Activated T-helper 1 cell treated with Interleukin-2 at 50 U/mL for 16 hours (primary cell): ENCODE measurements at places on chromosomes 12 and 14.

DNA sequence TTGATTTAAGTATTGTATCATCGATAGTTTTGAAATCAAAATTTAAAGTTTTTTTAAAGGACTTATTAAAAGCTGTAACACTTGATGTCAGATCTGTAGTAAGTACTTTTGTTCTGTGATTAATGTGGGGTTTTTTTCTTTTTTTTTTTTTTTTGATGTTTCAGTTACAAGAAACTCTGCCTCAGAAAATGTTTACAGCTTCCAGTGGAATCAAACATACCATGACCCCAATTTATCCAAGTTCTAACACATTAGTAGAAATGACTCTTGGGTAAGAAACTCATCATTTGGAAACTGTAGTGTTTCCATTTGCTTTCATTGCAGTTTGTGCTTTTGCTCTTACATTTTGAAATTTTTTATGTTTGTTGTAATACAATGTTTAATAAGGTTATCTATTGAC lies 45.6 kb downstream of the TBK1 start:
- DNase-seq, result no peak

DNA sequence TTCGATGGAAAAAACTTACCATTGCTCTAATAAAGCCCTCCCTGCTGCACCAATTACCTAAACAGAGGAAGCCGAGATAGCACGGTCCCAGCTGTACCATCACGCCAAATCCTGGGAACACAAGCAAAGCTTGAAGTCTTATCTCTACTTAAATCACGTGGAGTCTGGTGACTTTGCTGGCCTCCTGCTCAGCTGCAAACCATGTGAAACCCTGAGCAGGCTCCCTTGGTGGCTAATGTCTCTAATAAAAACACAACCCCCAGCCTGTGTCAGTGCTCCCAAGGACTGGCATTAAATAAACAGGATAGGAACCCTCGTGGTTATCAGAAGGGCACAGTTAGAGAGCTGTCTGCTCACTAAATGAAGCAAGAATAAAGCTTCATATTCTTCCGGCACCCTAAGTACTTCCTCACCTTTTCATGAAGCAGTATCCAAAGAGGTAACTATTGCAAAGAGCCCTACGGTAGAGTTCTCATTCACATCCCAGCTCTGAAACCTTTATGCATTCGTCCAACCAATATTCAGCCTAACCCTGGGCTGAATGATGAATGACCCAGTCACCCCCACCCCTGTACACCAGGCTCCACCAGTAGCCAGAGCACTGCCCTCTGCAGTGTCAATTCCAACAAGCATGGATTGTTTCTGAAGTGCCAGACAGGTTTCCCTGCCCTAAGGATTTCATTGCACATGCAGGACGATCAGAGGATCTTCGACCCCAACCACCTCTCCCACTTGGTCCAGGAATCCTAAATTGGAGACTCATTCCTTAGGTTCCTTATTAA lies 452.7 kb upstream of the TMPO start:
- DNase-seq, result no peak

- peak; percentile 18 for DNase-seq
These were observed 18.4 kb downstream of the OLR1 start for GRCh38 chr12:10153271-10154144.

DNA sequence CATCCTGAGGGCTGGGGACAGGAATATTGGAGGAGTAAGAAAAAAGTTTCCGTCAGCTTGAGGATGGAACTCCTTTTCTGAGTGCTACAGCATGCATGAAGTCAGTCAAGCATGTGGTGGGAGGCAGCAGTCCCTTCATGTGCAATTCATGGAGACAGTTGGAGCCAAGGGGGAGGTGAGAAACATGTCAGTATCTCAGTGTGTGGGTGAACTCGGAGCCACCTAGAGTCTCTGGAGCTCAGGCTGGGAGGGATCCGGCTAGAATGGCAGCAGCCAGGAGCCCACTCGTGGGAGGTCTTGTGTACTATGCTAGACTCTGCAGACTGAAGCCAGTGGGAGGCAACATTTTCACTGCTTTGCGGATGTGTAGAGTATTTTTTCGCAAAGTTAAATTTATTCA lies 60.3 kb downstream of the AVPR1A start:
- DNase-seq, result no peak

- DNase-seq, result no peak
These were observed 136.2 kb downstream of the NDUFA12 start for GRCh38 chr12:94867066-94867855.

GRCh38 chr14:22521449-22522239 lies 67.4 kb downstream of the DAD1 start:
- DNase-seq, result no peak

- no peak for DNase-seq
These were observed 296.1 kb upstream of the DIO2 start for GRCh38 chr14:80507292-80507869.

GRCh38 chr14:90839024-90839888 lies 23.0 kb upstream of the TTC7B start:
- DNase-seq, result no peak

DNA sequence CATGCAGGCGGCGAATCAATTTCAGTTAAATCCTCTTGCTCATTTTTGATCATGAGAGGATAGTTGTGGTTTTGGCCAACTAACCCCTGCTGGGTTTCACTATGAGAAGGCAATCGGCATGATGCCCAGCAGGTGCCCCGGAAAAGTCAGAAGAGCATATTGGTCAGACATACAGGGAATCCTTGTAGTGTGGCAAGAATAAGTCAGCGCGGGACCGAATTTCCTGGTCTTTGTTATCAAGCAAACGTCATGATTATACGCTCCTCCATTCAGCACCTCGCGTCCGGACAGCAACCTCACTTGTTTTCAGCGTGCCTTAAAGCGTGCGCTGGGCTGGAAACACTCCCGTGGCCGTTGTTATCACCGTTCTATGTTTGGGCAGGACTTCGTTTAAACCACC lies 1.8 kb downstream of the TBC1D30 start:
- no peak for DNase-seq

DNA sequence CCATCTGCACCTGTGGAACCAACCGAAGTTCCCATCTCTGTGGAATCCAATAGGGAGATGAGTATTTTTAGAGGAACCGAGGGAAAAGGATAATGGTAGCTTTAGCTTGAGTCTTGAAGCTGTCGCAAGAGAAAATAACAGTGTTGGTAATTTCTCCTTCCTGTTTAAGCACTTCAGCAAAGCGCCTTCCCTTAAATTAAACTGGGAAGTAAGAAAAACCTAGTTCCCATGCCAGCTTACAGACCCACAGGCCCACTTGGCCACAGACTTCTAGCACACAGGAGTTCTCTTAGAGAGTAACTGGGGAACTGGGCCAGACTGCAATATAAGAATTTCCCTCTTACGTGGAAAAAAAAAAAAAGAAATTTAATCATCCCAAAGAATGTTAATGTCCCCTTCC lies 223.8 kb downstream of the EFCAB11 start:
- DNase-seq, result no peak

DNA sequence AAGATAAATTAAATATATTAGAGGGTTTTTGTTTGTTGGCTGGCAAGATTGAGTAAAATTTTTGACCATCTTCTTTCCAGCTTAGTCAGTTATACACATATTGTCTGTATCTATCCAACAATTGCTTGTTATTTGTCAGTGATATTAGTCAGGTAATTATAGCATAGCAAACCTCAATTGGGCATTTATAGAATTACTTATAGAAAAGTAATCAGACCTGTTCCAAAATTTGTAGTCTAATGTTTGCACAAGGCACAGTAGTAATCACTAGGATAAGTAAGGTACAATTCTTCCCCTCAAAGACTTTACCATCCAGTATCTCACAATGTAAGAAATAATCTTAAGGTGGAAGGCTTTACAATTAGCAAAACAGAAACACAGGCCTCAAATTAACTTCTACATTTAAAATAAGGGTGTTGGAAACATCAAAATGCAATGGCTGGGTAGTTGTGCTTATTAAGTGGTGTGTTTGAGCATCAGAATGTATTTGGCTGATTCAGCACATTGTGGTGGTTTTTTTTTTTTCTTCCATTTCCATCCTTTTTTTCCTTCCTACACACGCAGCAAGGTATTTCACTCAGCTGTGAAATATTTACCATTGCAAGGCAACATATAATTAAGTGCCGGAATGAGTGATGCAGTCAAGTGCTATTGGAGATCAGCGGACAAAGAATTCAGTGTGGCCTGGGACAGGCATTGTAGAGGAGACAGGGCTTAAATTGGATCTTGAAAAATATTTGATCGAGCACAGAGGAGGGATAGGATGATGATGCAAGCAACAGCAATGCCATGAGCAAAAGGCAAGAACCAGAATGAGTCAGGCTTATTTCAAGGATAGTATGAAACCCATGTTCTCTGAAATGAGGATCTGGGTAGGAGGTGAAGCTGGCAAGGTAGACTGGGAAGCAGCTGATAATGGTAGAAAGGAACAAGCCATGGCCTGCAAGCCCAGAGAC lies 178.2 kb downstream of the AKAP6 start:
- no peak for DNase-seq

- no peak for DNase-seq
These were observed 11.2 kb downstream of the SERPINA1 start for GRCh38 chr14:94376976-94377865.

GRCh38 chr14:77989441-77989991 lies 180.7 kb upstream of the NRXN3 start:
- DNase-seq, result no peak

DNA sequence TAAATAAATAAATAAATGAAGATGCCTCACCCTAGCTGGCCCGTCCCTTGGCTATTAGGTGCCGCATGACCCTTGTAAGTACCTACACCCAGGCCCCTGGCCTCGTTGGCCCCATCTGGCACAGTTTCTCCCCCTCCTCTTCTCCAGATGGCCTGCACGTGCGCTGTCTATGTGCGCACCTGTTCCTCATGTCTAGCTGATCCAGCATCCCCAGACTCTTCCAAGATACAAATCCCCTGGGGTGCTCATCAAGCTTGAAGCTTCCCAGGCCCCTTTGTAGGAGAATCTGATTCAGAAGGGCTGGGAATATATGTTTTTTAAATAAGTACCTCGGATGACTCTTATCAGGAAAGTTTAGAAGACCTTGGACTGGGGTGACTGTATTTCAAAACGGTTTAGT lies 133.3 kb downstream of the CHST11 start:
- no peak for DNase-seq

DNA sequence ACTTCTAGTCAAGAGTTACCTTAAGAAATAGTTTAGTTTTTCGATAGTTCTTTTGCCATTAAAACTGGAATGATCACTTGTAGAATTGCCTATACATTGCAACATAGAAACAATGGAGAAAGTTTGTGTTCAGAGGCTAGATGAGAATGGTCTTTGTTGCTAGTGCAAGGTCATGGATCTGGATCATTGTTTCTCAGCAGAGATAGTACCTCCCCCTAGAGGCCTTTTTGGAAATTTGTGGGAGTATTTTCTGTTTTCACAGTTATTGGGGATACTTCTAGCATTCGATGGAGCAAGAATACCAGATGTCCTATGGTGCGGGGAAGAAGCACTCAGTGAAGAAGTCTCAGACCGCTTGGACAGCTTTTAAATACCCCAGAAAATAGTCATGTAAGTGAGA lies 138.8 kb upstream of the HMGA2 start:
- no peak for DNase-seq

GRCh38 chr12:119911182-119911581 lies 34.1 kb upstream of the CIT start:
- DNase-seq, result no peak

DNA sequence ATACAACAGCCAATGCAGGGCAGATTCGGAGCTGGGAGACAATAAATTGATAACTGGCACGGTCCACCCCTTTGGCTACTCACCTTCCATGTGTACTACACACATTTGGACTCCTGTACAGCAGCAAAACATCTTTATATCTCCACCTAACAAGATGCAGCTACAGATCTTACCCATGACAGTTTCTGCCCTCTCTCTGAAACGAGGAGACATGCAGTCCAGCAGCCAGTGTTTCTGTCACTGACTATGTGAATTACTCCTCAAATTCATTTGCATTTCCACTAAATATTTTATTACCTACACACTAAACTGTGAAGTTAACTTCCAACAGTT lies 58.7 kb upstream of the BEGAIN start:
- DNase-seq, result no peak

DNA sequence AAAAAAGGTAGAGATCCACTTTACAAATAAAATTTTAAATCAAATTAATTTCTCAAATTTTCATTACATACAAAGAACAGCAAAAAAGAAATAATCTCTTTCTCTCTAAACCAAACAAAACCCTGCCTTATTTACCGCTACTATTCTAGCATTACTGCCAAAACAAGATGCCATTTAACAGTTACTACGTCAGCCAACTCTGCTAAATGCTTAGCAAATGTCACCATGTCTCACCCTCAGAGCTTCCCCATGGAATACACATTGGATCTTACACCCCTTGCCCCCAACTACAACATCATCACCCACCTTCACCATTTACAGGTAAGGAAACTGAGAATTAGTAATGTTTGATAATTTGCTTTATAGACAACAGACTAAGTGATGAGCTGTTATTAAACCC lies 23.0 kb upstream of the NR2C1 start:
- DNase-seq, result no peak

- no peak for DNase-seq
These were observed 28.2 kb upstream of the BCL11B start for GRCh38 chr14:99300190-99300589.

GRCh38 chr12:124750149-124750656 lies 113.5 kb downstream of the SCARB1 start:
- DNase-seq, result no peak

- DNase-seq, result no peak
These were observed 74.3 kb downstream of the IGF1 start for GRCh38 chr12:102406033-102406584.

DNA sequence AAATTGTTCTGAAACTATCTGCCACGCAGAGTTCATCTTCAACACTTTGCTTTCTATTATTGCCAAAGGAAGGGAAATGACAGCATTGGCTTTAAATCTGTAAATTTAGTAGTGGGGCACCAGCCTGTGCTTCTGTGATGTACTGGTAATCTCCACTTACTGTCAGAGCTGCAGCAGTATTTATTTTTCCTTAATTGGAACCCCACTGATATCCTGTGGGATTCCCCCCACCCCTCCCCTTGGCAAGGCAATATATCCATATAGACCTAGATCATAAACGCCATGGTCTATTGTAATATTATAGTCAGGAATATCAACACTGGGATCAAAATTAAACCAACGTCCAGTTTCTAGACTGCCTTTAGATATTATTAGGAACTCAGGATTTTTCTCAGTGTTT lies 96.7 kb downstream of the RMST start:
- DNase-seq, result no peak

- DNase-seq, result no peak
These were observed 24.1 kb downstream of the NUP37 start for GRCh38 chr12:102095677-102096263.

DNA sequence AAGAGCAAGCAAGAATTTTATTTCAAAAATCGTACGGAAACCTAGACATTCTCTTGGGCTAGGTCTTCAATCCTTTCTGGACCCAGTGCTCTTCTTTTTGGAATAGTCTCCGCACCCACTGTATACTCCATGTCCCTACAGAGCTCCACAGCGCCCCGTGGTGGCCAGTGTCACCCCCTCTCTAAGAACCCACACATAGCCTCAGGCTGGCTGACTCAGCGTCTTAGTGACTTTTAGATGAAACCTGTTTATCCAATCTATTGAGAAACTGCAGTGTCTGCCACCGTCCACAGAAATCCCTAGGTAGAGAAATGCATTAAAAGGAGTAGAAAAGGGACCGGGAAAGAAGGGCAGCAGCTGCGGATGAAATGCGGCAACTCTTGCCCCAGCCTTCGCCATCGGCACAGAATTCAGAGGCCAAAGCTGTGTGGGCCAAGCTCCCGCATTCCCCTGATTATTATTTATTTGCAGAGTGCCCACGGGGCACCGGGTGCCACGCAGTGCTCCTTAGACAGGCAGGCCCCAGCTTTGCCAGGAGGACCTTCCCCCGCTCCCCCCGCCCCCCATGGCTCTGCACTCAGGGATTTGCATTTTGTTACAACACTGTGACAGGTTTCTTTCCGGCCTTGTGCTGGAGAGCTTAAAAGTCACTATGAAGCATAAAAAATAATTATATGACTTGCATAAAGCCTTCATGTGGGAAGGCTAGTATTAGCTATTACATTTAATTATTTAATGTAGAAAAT lies 170.1 kb upstream of the FKBP4 start:
- DNase-seq, result no peak
